Activated CD4-positive, alpha-beta T cell treated with anti-CD3 and anti-CD28 coated beads, Interleukin-2, Interleukin-4, amounts not matched to agents 100 ng/mL and 50 ng/mL, durations not matched to agents 16 hours and 8 hours (primary cell): ENCODE measurements at places on chromosomes 1 and 21.

DNA sequence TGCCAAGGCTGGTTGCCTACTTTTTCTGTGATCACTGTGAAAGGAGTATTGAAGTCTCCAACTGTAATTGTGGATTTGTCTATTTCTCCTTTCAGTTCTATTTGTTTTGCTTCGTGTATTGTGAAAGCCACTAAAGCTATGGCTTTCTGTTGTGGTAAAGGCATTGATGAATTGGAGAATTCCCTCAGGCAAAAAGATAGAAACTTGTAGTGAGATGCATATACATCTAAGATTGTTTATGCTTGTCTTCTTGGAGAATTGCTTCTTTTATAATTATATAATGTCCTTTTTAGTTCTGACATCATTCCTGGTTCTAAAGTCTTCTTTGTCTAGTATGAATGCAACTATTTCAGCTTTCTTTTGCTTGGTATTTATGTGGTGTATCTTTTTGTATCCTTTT lies 36.8 kb downstream of the SWT1 start:
- DNase-seq: no peak

DNA sequence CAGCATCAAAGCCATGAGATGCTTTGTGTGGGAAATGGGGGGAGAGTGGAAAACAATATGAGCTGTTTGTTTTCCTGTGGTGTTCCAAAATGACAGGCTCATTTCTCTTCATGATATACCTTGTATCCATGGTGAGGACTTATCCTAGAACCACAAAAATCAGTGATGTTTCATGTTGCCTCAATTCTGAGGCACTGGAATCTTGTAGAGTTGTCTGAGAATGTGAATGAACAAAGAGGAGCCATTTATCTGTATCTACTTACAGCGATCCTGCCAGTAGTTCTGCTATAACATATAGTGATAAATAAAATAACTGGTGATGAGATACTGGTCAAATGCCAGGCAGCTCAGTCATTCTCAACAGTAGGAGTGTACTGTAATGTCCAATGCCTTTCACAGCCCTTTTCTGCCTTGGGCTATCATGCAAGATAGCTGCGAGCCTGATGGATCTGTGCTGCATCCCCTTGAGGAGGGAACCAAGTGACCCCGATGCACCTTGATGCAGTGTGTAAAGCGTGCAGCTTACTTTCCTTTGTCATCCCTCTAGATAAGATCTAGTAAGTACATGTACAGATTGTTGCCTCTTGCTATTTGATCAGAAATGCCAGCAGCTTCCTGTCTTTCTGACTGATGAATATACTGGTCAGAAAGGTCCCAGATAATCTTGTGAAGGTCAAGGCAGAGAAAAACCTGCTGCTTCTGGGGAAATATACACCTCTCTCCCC lies 52.8 kb downstream of the SLC44A3 start:
- no peak for DNase-seq

DNA sequence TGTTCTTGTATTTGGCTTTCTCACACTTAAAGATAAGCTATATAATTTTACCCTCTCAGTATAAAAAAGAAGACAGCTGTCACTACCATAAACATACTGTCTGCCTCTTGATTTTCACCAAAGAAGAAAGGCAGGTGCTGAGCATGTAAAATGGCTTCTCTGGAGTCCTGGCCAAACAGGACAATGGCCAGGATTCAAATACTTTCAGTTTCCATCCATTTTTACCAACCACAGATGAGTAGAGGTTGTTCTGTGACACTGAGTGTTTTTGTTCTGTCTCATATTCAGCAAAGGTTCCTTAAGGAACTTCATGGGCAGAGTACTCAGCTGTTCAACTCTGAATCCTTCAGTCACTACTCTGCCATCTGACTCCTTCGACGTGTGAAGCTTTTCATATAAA lies 29.4 kb upstream of the RAB3GAP2 start:
- DNase-seq: no peak

DNA sequence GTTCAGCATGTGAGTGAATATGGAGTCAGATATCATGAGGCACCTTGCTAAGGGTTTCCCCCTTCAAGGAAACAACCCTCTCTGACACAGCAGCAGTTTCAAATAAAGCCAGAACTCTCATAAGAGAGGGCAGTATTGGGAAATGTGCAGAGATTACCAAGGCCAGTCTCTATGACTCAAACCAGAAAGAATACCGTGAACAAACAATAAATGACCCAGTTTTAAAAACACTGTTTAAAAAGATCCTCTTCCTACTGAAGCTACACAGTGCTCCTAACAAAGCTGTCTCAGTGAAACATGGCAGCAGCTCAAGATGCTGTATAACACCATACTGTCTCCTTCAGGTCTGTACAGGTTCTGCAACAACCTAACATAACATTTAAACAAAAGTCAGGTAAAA lies 102.6 kb downstream of the KIAA0319L start:
- peak; percentile 40 for DNase-seq

GRCh38 chr21:14526199-14526598 lies 19.9 kb downstream of the SAMSN1 start:
- DNase-seq: no peak

DNA sequence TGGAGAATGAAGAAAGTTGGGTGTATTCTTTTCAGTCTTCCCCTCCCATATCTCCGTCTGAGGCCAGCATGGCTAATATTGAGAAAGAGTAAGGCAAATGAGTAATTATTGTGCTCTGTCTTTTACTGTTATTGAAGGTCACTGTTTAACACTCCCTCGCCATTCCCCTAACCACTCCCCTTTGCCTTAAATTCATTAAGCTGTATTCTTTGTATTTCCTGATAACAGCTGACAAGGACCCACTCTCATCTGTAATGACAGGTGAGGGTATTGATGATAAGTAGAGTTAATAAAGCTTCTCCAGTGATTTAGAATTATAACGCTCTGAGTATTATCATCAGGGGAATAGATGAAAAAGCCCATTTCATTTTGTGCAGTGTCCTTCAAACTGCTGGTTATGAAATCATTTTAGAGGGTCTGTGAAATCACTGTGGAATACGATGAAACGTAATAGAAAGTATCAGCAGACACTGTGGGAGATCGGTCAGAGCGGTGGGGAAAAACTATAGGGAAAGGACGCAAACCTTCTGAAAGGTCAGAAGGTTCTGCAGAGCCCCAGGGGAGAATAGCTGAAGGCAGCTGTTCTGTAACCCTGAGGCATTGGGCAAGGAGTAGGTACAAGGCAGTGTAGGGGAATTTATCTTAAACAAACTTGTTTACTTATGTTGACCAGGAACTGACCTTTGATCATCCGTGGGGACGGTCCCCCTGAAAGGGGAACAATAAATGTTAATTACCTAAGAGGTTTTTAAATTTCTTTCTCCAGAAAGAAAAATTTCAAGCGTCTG lies 46.3 kb upstream of the CACYBP start:
- no peak for DNase-seq

- DNase-seq: no peak
Observed at GRCh38 chr1:231203259-231204057, 37.6 kb upstream of the GNPAT start.

DNA sequence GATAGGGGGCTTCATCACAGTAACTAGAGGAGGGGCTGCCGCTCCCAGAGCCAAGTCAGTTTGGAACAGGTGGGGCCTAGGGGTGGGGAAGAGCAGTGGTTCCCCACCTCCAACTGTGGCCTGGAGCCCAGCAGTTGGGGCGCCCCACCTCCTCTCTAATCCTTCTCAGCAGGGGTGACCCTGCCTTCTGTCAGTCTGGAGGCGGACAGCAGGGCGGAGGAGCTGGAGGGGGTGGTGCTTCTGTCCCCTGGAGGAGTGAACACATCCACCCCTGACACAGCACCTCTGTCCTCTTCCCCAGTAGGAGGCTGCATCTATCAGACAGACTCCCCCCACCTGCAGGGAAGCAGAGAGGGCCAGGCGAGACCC lies 73.8 kb downstream of the MRPL37 start:
- DNase-seq: no peak

GRCh38 chr1:115748401-115749150 lies 19.9 kb downstream of the CASQ2 start:
- no peak for DNase-seq

GRCh38 chr1:110463725-110464124 lies 12.8 kb downstream of the PROK1 start:
- no peak for DNase-seq

DNA sequence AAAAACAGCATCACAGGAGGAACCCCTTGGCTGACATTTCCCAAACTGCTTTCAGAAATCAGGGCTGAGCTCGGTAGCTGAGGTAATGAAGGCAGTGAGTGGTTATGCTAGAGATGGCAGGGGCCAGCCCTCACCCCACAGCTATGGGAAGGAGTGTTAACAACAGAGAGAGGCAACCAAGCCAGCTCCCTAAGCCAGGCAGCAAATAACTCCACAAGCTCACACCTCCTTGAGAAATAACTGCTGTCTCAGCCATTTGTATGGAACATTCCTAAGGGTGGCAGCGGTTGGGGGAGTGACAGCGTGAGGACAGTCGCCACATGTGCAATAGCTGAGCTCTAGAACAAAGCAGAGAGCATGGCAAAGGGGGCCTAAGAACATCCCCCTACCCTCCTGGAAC lies 42.6 kb downstream of the LMX1A start:
- no peak for DNase-seq

DNA sequence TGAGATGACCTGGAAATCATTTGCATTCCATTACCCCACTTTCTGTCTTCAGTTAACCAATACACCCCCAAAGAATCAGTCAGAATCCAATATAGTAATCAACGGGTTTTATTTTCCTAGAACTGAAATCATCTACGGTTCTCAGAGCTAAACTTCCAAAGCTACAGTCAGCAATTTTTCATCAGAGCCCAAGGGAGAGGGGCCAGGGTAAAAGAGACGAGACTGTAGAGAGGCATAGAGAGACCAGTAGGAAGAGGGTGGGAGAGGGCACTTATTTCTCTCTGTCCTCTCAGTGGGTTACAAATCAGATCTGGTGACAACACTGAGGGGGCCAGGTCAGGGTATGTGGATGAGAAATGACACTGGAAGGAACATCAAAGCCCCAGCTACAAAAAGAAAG lies 1.1 kb upstream of the MRPL24 start:
- DNase-seq: no peak

GRCh38 chr1:211711315-211711705 lies 35.9 kb upstream of the NEK2 start:
- DNase-seq: no peak

DNA sequence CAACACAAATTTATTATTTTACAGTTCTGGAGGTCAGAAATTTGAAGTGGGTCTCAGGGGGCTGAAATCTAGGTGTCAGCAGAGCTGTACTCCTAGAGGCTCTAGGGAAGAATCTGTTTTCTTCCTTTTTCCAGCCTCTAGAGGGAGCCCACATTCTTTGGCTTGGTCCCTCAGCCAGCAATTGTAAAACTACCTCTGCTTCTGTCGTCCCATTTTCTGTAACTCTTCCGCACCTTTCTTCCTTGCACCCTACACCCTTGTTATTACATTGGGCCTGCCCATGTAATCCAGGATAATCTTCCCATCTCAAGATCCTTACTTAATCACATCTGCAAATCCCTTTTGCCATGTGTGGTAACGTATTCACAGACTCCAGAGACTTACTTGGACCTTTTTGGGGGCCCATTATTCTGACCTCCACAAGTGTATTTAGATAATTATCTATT lies 24.8 kb upstream of the THEM4 start:
- DNase-seq: peak; percentile 72

- no peak for DNase-seq
Observed at GRCh38 chr1:184359909-184360308, 26.9 kb upstream of the C1orf21 start.

GRCh38 chr21:17779496-17779895 lies 39.7 kb downstream of the C21orf91 start:
- no peak for DNase-seq

DNA sequence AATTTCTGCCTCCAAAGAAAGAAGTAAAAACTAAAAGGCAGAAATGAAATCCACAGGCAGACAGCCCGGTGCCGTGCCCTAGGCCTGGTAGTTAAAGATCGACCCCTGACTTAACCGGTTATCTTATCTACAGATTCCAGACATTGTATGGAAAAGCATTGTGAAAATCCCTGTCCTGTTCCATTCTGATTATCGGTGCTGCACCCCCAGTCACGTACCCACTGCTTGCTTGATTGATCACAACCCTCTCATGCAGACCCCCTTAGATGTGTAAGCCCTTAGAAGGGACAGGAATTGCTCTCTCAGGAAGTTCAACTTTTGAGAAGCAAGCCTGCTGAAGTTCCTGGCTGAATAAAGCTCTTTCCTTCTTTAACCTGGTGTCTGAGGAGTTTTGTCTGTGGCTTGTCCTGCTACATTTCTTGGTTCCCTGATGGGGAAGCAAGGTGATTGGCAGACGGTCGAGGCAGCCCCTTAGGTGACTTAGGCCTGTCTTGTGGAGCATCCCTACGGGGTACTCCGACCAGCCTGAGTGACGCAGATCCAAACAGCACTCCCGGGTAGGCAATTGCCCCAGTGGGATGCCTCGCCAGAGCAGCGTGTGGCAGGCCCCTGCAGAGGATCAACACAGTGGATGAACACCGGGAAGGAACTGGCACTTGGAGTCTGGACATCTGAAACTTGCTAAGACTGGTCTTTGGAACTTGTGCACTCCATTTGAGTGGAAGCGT lies 111.2 kb upstream of the PPM1J start:
- DNase-seq: no peak

GRCh38 chr21:34344584-34344983 lies 19.2 kb upstream of the KCNE2 start:
- DNase-seq: no peak

DNA sequence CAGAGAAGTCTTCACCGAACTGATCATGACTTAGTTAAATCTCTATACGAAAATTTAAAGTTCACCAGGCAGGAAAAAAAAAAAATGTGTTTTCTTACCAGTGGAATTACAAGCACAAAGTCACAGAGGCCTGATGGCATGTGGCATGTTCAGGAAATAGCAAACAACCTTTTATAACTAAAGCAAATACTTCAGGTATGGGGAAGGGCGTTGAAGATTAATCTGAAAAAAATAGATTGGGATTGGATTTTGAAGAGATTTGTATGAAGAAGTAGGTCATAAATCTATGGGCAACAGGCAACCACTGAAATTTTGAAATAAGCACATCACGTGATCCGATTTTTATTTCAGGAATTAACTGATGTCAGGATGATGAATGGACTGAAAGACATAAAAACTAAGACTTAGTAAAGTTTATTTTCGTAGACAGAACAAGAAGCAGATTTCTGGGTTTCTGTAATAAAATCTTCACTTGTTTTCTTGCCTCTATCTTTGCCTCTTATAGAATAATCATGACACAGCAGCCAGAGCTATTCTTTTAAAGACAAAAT lies 295.9 kb upstream of the ADGRL4 start:
- DNase-seq: no peak

DNA sequence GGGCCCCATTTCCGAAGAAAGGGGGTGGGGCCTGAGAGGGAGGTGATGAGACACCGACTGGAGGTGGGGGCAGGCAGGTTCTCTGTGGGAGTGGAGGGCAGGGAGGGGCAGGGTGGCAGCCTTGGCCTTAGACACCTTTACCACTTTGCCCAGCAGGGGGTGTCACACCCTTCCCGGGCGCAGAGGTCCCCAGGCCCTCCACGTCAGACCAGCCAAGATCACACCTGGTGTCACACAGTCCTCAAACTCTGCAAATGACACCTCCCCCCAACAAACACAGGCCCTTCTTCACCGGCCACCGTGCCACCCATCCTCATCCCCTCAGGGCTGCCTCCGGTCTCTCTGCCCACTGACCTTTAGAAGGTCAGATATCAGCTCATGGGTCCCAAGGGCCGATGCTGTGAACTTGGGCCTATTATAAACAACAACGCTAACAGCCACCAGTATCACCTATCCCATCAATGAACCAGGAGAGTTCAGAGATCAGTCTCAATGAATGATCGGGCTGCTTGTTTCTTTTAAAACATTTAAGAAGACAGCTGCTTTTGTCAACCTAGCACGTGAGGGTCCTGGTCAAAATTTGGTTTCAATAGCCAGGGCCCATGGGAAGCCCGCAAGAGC lies 103.9 kb downstream of the CASZ1 start:
- peak; percentile 77 for DNase-seq
